Activated naive CD8-positive, alpha-beta T cell treated with anti-CD3 and anti-CD28 coated beads, Interleukin-2, amount 10 ng/mL, durations not matched to agents 7 days and 5 days (primary cell): ENCODE measurements at places on chromosomes 13 and 19.

- DNase-seq: no peak
Measured at GRCh38 chr13:106104281-106104901, 431.1 kb downstream of the EFNB2 start.

DNA sequence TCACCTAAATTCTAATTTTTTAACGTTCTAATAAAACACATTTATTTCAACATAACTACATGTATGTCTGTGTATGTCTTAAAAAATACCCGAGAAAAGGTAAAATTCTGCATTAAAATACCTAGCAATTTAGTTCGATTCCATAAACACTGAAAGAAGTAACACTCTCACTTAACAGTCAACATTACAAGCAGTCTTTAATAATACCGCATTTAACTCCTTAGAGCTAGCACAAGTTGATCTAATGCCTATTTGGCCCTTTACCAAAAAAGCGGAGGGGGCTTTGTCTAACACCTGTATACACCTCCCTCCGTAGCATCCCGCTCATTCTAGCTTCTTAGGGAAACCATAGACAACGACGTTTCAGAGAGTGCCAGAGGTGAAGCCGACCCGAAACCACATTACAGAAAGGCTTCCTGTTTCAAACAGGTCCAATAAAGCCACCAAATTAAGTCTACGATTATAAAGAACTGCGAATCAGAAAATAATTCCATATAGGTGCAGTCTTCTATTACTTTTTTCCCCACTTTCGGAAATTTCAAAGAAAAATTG, 1.2 kb downstream of the SPART start:
- DNase-seq: no peak

- no peak for DNase-seq
Measured at GRCh38 chr19:6259312-6259861, 20.4 kb downstream of the MLLT1 start.

- no peak for DNase-seq
Measured at GRCh38 chr13:112813552-112813951, 123.7 kb downstream of the ATP11A start.

GRCh38 chr13:110993788-110994187, 78.9 kb upstream of the ANKRD10 start:
- no peak for DNase-seq

DNA sequence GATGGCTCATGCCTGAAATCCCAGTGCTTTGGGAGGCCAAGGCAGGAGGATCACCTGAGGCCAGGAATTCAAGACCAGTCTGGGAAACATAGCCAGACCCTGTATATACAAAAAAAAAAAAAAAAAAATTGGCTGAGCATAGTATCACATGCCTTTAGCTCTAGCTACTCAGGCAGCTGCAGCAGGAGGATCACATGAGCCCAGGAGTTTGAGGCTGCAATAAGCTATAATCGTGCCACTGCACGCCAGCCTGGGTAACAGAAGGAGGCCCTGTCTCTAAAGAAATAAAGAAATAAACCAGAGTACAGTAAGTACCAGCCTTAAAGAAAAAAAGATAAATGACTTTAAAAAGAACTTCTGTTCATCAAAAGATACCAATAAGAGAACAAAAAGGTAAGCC, 52.9 kb downstream of the FAM124A start:
- DNase-seq: no peak

DNA sequence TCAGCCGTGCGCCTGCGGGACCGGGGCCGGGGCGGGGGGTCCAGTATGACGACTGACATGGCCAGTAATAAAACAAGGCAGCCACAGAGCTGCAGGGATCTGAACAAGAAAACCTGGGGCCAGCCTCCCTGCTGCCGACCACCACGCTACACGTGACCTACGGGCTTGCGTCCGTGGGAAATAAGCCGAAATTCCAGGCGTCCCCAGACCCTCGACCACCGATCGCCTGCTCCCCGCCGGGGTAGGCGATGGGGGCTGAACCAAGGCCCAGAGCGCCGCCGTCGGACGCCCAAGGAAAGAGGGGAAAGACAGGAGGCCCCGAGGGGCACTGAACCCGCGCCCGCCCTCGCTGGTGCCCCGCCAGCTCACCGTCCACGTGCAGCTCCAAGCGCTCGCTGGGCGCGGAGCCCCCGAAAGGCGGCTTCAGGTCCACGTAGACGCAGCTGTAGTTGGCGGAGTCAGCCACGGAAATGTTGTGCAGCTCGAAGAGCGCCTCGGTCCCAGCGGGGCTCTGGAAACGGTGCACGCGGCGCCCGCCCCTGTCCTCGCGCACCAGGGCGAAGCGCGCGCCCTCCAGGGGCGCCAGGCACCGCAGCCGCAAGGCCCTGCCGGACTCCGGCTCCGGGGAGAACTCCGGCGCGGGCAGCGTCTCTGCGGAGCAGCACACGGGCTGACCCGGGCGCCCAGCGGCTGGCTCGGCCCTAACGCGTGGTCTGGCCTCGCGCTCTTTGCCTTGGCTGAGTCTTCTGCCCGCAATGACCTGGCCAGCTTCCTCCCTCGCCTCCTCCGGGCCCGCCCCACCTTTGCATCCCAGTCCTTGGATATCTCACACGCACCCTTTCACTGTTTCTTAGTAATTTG, 3.1 kb downstream of the A1BG start:
- no peak for DNase-seq

DNA sequence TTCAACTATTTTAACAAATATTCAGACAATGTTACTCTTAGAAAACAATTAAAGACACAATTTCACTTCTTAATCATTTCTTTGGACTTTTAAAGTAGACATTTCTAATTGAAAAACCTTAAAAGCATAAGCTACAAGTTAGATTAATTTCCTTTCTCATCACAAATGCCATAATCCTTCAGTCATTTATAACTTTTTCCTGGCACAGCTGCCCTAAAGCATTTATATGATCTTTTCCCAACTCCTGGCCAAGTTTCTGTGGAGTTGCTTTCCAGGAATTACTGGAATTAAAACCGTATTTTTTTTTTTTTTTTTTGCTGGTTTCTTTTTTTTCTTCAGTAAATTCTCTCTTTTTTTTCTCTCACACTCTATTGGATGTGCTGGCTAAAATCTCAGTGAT, 615.9 kb downstream of the TBC1D4 start:
- DNase-seq: no peak

DNA sequence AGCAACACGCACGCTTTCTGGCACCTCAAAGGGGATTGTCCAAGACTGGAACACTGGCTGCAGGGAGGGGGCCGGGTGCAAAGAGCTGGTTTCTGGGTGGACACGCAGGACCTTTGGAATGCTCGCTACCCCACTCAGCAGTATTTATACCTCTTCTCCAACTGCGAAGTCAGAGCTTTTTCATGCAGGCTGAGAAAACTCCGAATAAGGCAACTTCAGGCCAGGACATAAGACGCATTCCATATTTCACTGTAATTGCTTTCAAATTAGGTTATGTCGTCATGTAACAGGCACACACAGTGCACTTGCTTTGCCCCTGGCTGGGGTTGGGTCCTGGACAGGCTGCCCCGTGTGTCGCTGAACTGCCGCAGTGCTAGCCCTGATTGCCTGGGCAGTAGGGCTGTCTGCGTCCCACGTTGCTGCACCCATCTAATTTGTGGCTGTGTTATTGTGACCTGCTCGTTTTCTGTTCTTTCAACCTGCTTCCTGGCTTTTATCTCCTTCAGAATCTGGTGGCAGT, 44.5 kb downstream of the ACTN4 start:
- no peak for DNase-seq

DNA sequence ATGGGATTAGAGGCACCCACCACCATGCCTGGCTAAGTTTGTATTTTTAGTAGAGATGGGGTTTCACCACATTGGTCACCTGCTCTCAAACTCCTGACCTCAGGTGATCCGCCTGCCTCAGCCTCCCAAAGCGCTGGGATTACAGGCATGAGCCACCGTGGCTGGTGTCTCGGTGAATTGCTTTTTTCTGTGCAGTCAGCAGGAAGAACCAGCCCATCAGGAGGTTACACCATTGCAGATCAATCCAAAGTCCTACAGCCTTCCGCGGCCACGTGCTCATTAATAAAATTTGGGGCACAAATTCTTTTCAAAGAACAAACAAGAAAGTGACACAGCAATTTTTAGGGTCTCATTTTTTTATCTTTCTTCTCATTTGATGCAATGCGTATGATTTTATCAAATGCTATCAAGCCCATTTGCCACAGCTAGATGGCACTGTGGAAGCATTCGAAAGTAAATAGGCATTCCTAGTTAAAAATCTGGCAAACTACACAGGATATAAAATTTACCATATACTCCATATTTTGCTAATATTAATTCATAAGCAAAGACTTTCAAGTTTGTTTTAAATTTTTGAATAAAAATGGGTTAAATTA, 54.4 kb upstream of the ZNF835 start:
- DNase-seq: no peak

DNA sequence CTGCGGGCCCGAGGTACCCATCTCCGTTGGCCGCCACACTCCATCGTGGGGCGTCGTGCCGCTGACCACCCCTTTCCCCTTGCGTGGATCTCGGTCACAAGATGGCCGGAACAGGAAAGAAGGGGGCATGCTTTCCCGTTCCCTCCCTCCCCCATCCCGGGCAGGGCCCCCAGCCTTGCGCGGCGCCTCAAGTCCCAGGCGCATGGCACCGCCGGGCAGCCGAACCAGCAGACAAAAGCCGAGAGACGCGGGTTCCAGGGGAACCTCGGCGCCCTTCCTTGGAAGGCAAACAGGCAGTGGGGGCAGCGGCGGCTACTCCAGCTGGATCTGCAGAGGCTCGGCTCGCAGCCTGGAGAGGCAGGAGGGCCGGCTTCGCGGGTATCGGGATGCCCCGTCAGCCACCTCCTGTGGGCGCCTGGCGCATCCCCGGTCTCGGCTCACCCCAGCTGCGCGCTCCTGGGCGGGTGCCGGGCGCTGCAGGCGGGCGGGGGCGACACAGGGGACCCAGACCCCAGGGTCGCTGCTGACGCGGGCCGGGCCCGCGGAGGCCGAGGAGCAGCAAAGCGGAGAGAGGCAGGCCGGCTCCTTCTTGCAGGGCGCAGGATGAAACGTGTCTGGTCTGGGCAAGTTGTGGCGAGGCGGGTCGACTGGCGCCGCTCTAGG, 439 bp downstream of the DZIP1 start:
- peak; percentile 50 for DNase-seq

DNA sequence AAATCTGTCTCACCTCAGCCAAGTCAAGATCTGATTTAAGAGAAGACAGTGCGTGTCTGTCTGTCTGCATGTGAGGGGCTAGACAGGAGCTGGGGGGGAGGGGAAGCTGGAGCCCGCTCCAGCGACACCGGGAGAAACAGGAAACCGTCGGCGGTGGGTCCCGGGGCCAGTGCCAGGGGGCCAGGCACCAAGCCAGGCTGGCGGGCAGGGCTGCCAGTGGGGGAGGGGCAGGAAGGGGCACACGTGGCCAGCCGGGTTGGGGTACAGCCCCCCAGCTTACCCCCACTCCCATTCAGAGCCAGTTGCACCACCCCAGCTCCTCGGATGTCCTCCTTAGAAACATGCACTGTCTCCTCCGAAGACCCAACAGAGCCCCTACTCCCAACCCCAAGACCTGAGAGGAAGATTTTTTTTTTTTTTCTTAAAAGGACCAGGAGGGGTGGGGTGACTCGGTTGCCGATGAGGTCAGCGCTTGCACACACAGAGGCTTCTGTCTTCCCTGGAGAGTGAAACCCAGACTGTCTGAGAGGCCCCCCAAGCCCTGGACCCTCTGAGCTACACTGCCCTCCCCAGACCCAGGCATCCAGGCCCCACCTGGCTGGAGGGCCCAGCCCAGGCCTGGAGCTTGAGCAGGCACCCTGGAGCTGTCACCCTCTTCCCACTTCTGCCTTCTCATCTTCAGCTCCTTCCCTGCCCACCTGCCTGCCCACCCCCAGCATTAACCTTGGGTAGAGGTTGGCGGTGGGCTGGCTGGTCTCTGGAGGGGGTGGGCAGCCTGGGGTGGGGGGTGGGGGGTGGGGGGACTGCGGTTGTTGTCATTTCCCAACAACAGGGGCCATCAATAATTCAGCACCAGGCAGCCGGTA, 4.0 kb downstream of the ERF start:
- peak; percentile 52 for DNase-seq

DNA sequence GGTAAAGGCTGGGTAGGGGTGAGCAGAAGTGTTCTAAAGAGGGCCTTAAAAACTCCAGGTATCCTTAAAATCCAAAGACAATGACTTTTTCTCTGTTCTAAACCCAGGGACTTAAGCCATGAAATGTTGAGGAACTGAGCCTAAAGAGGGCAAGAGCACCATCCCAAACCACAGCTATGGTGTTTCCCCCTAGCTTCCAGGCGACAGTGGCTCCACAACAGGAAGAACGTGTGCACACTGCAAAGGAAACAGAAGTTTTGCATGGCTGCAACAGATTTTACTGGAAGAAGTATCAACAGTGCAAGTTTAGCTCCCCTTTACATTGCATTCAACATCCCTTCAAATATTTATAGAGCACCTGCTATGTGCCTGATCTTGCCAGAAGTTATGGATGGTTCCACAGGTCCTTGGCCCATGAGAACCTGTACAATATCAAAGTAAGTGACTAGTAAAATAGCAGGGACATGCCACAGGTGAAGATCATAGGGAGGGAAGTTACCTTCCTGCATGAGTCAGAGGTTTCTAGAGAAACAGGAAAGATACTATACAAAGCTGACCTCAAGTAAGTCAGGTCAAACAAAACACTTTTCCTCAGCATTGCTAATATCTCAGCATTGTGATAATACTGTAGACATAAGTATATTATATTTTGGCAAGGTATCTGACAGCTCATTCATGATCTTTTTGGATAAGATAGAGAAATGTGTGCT, 8.4 kb upstream of the KCTD12 start:
- DNase-seq: no peak

- no peak for DNase-seq
Measured at GRCh38 chr13:86581706-86582105, 782.5 kb upstream of the SLITRK6 start.

- DNase-seq: no peak
Measured at GRCh38 chr13:113978741-113979481, 5.0 kb upstream of the C13orf46 start.

- no peak for DNase-seq
Measured at GRCh38 chr19:58274771-58275201, 4.0 kb upstream of the ZNF8 start.

DNA sequence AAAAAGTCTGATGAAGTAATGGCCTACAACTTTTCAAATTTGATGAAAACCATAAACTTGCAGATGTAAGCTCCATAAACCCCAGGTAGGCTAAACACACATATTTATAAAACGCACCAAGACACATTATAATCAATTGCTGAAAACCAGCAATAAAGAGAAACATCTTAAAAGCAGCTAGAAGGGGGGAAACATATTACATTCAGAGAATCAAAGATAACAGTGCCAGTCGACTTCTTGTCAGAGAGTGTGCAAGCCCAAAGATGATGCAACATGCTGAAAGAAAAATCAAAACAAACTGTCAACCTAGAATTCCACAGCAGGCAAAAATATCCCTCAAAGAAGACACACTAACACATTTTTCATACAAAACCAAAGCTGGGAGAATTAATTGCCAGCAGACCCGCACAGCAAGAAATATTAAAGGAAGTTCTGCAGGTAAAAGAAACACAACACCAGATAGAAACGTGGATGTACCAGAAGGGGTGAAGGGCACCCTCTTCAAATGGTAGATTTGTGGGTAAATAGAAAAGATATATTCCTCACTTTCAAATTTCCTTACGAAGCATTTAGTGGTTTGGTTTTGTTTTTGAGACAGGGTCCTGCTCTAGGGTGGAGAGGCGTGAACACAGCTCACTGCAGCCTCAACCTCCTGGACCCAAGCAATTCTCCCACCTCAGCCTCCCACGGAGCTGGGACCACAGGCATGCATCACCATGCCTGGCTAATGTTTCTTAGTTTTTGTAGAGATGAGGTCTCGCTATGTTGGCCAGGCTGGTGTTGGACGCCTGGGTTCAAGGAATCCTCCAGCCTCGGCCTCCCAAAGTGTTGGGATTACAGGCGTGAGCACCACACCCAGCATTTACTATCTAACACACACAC, 16.5 kb upstream of the ATP1A3 start:
- DNase-seq: no peak

- DNase-seq: no peak
Measured at GRCh38 chr19:56153507-56153906, 12.4 kb downstream of the ZNF444 start.
